GM23248 (cell line): ENCODE measurements at places on chromosomes 5 and 9. TPM values are rescaled to one million over a fixed set of nuclear protein-coding genes. Genes with fewer than 3 reads are reported as not detected.

Gene PCDHA11
- total RNA-seq = not detected in 2 replicates

Gene PELO
- 20.4 and 24.4 TPM in 2 replicates for total RNA-seq

Gene ADAMTS13
- 2.1 and 2.2 TPM in 2 replicates for total RNA-seq

Gene IFNA10
- not detected in 2 replicates for total RNA-seq

Gene PAEP
- not detected in 2 replicates for total RNA-seq

Gene SLC6A3
- total RNA-seq = not detected in 2 replicates

DNA sequence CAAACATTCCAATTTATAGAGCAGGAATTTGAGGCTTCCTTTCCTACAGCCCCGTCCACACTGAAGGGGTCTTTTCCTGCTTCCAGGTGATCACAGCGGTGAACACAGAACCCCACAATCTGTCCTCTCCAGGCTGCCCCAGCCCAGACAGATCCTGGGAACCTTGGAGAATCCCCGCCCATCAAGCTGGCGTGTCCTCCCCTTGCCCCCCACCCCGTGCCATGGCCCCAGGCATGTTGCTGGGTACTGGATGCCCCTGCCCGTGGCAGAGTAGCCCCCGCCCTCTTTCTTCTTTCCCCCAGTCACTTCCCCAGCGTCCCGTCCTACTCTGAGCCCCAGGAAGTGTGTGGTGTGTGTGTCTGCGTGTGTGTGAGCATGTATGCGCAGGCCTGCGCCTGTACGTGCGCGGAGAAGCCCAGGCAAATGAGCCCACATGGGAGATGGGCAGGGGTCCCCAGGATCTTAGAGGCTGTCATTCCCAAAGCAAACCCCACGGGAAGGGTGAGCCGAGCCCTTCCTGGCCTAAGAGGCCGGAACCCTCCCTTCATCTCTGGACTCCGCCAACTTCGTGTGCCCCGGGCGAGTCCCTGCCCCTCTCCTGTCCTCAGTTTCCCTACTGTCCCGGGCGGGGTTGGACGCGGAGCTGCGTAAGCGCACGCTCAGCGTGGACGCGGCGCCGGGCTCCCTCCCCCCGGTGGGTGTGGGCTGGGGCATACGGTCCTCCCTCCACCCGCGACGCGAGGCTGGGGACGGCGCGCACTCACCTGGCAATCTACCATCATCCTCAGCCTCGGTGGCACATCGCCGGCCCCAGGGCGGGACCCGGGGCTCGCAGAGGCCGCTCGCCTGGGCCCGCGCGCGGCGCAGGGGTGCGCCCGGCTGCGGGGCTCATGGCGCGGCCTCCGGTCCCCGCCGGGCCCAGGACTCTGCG lies 15.2 kb downstream of the GBGT1 start:
- DNase-seq = peak; percentile 70

DNA sequence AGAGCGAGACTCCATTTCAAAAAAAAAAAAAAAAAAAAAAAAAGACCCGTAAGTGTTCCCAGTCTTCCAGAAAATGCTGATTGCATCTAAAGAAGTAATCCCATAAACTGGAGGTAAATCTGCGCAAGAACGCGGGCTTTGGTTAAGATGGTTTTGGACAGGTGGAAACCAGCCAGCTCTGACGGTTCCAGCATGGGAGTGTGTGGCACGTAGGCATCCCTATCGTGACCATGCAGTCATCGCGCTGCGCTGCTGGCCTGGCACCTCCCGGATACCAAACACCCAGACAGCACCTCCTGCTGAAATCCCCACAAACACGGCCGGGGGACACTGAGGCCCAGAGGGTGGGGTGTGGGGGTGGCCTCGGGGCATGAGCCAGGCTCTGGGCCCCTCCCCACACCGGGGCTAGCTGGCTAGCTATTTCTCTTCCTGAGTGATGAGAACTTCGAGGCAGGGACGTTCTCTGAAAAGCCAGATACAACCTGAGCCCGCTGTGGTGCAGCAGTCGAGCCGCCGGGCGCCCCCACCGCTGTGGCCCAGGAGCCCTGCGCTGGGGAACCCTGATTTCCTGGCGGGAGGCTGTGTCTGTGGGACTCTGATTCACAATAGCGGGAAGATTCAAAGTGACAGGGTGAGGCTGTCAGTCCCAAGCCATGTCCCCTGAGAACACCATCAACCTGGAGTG lies 32.2 kb upstream of the NOTCH1 start:
- no peak for DNase-seq

GRCh38 chr9:87181670-87182069 lies 234.4 kb upstream of the GAS1 start:
- DNase-seq = no peak

DNA sequence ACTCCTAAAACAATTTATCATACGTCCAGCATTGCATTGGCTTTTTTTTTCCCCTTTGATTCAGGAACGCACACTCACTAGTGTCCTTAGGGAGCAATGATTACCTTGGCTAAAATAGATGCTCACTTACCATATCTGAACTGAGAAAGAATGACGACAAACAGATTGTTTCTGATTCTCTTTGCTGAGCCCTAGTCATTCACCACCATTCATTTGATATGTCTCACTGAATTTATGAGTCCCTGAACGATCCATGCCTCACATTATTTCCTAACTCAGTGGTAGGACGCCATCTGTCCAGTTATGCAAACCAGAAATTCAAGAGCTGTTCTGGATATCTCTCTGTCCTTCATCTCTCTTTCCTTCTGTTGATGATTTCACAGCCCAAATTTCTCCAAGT lies 39.3 kb upstream of the DAB2 start:
- DNase-seq = peak; percentile 62

DNA sequence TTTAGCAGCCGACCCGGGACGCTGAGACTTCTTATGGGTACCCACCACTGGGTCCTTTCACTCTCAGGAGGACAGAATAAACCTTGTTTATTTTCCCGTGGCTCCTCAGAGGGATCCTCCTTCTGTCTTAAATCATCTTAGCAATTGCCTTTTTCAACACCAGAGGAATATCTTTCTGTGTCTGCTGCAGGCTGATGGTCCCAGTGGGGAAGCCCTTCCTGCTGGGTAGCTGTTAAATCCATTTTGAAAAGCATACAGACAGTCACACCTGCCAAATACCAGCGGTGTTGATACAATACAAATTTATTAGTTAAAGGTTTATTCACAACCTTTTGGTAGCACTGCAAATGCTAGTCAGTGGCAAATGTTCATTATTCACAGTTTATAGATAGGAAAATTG lies 222.9 kb downstream of the AOPEP start:
- DNase-seq = no peak

DNA sequence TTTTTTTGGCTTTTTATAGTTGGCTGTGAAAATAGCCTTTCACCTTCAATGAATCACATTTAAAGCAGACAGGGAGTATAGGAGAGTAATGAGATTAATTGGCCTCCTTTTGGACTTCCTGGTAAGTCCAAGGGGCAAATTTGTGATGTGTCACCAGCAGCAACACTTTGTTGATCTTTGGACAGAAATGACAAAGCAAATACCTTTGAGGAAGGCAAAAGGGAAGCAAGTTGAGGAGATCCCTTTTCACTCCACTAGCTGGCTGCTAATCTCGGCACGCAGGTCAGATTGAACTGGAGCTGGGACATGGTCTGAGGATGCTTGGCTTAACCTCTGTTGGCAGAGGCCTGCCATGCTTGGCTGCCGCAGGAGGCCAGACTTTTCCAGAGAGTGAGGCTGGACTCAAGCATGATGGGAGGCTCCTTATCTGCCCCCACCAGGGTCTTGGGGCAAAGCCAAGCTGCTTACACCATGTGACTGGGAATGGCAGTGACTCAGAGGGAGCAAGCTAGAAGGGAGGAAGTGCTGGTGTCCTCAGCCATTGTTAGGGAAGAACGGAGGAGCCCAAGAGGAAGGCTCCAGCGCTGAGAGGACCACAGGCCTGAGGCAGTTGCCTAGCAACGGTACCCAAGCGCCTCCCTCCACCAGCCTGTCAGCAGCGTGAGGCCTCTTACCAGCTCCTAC lies 174.5 kb upstream of the MAP1B start:
- peak; percentile 81 for DNase-seq

DNA sequence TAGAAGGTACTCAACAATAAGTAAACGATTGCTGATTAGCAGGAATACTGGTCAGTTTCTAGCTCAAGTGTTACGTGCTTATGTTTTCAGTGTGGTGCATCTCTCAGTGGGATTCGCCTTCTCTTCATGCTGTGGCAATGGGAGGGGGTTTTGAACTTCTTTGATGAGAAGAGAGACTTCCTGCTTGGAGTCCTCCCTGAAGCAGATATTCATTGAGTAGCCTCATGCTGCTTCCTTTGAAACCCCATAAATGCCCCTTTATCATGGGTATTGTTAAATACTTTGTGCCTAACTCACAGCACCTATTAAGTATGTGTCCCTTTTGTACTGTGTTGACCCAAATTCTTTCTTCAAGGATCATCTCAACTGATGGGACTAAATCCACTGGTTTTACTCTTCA lies 116.5 kb downstream of the DOCK8 start:
- DNase-seq = no peak

GRCh38 chr9:95508242-95508967 lies 8.4 kb downstream of the PTCH1 start:
- DNase-seq = peak; percentile 65

DNA sequence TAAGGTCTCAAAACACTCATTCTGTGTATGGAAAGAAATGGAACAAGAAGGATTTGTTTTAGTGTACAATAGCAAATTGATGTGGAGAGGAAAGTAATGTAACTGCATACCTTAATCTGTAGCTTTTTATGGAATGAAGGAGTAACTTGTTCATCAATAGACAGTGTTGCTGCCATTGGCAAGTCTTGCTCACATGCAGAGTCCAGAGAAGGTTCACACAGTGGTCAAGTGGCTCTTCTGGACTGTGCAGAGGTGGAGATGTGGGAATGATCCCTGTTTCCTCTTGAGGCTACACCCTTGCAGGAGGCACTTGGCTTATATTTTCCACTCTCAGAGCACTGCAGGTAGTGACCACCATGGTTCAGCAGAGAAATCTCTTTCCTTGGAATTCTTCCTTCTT lies 132.9 kb upstream of the ANKH start:
- DNase-seq = no peak

- DNase-seq = no peak
These were observed 202.7 kb downstream of the SPATA31D1 start for GRCh38 chr9:82191082-82191770.

GRCh38 chr9:135456436-135457104 lies 23.0 kb upstream of the PPP1R26 start:
- no peak for DNase-seq

DNA sequence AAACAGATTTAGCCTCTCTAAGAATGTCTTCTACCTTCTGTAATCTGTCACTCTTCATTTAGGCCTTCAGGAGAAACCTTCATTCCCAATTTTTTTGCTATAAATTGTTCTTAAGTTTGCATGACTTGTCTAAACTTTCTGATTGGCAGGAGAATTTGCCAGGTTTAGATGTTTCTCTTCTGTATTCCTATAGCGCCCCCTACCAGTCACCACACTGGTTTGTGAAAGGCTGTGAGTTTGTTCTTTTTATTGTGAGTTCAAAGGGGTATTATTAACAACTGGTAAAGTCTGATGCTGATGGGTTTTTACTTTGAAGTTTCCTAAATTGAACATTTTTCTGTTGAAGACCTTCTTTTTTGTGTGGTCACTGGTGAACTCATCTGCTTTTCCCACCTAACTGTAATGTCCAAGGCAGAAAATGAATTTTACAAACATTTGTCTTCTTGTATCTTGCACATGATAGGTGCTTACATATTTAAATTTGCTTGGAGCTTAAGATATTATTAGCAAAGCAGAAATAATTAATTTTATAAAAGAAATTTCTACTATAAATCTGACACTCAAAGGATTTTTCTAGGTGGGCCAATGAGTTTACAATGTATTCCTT lies 18.4 kb upstream of the F2RL2 start:
- DNase-seq = peak; percentile 74

GRCh38 chr5:129001841-129002526 lies 36.7 kb downstream of the SLC27A6 start:
- DNase-seq = no peak

DNA sequence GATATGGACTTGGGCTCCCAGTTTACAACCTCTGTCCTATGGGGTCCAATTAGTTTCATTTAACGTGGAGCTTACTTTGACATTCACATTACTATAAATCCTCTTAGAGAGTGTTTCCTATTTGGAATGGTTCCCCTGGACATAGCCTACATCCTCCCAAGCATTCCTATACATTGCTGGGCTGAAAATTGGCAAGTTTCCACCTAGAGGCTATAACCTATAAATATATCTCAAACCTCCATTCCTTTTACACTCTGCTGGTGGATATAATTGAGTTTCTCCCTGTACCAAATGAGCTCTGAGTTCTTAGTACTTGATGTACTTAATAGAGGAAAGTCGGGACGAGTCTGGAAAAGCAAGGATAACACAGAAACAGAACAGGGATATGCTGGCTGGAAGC lies 172.8 kb downstream of the ASTN2 start:
- no peak for DNase-seq

DNA sequence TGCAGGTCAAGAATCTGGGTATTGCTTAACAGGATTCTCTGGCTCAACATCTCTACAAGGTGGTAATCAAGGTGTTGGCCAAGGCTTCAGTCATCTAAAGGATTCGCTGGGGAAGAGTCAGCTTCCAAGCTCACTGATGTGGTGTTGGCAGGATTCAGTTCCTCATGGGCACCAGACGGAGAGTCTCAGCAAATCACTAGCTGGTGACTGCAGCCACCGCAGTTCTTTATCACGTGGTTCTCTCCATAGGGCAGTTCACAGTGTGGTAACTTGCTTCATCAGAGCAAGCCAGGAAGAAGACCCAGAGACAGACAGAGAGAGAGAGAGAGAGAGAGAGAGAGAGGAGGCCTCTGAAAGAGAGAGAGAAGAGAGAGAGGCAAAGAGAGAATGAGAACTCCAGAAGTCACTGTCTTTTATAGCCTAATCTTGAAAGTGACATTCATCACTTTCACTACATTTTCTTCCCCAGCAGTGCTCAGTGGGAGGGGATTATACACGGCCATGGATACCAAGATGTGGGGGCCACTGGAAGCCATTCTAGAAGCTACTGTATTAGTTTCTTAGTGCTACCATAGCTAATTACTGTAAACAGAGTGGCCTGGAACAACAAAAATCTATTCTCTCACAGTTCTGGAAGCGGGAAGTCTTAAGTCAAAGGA lies 109.2 kb upstream of the SMIM23 start:
- DNase-seq = no peak

GRCh38 chr5:178777520-178777919 lies 47.1 kb upstream of the ZNF354A start:
- DNase-seq = no peak

- DNase-seq = no peak
These were observed 119.8 kb downstream of the PLPPR1 start for GRCh38 chr9:101148344-101148743.

- DNase-seq = peak; percentile 90
These were observed 48.1 kb upstream of the RIOK2 start for GRCh38 chr5:97231025-97231636.

DNA sequence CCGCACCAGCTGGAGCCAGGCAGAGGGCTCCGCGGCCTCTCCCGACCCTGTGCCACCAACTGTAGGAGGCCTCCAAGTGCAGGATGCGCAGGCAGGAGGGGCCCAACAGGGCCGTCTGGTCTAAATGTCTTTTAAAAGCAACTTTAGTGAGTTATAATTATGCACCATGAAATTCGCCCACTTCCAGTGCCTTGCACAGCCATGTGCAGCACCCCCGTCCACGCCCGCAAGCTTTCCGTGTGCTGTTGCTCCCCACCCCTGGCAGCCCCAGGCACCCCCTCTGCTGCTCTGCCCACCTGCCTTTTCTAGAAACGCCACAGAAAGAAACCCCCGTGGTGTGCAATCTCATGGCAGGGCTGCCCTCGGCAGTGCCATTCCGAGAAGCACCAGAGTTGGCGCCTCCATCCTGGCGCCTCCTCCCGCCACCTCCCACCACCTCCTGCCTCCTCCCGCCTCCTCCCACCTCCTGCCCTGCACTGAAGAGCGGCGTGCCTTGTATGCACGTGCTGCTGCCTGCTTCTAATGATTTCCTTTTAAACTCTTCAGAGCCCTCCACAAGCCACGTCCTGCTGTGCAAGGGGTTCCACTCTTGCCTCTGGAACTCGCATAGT lies 7.5 kb upstream of the SLC6A18 start:
- DNase-seq = no peak

GRCh38 chr9:784916-785315 lies 56.6 kb upstream of the DMRT1 start:
- no peak for DNase-seq
